ENCODE measurements at places on chromosomes 4 and X.

DNA sequence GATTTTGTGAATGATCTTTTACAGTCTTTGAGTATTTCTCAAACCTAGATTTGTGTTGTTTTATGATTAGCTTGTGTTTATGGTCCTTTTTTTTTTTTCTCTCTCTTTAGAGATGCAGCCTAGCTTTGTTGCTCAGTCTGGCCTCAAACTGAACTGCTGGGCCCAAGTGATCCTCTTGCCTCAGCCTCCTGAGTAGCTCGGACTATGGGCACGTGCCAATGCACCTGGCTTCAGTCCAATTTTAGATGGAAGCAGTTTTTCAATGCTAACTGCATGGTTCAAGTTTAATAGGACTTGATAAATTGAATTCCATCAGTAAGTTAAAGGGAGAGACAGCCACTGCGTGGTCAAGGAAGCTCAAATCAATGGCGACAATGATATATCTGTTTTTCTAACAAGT lies 3.8 kb upstream of the FGG start:
- DNase-seq, result no peak

DNA sequence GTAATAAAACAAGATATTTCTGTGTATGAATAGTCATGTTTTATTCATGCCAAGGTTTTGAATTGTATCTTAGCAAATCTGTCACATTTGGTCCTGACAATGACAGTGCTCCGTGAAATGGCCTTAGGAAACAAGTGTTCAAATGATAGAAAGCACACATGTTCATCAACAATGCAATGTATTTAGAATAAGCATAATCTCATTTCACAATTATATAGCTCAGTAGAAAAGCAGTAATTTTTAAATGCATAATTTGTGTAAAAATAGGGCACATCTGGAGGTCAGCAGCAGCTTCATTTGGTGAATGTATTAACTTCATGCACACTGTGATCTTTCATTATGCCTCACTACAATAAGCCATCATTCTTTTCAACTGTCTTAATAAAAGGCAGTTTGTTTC lies 380.4 kb downstream of the GPM6A start:
- no peak for DNase-seq

DNA sequence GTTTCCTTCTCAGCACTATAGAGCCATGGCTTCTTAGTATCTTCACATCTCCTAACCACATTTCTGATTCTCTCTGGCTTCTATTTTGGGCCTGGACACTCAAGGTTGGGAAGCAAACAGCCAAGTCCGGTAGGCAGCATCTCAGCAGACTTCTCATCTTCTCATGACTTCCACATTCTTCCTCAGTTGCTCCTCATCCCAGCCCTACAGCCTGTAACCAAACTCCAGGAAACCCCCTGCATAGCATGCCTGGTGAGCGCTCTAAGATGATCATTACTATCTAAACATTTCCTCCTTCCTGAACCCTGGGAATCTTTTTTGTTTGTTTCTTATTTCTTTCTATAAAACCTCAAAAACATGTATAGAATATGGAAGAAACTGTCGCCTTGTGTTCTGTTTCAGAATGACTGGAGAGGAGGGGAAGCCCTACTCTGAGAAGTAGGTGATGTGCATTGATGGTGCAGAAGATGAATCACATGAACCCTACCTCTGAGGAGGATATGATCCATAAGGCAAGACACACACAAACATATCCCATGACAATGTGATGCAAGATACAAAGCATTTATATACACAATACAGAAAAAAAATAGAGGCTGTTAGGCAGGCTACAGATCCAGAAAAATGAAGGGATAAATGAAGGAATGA lies 219.8 kb upstream of the GYPA start:
- DNase-seq, result no peak

DNA sequence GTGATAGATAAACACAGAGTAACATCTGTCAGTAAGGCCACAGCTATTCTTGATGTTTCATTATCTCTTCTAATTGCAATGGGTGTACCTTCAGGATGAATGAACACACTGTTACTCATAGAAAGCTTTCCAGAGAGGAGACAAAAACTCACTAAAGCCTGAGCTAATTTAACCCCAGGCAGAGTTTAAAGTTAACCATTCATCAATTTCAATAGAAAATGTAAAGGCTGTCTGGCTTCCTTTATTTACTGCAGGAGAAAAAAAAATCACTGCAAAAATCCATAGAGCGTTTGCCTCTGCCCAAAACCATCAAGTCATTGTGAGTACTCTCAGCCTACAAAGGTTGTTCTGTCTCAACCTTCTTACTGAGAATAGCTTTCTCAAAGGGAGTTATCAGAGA lies 376.9 kb downstream of the PPP4R3C start:
- DNase-seq, result no peak

DNA sequence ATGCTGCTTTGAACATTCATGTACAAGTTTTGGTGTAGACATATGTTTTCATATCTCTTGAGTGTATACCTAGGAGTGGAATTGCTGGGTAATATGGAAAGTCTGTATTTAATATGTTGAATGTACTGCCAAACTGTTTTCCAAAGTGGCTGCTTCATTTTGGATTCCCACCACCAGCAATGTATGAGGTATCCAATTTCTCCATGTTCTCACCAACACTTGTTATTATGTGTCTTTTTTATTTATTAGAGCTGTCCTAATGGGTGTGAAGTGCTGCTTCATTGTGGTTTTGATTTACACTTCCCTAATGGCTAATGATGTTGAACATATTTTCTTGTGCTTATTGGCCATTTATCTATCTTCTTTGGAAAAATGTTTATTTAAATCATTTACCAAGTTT lies 60.4 kb downstream of the BCOR start:
- DNase-seq, result no peak

- DNase-seq, result no peak
Measured at GRCh38 chrX:143634663-143635455, 1.0 kb downstream of the SLITRK4 start.

DNA sequence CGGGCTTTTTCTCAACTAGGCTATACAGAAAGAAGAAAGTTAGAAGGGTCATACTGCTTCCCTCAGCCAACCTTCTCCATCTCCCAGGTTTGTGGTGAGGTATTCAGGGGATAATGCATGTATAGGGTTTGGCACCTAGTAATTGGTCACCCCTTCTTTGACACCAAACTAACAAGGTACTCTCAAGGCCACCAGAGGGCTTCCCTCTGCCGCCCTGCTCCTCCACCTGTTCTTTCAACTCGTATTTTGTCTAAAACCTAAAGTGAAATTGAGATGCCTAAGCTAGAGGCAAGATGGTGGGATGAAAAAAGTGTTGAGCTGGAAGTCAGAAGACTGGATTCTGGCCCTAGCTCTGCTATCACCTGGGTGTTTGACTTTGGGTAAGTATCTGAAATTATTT lies 22.0 kb downstream of the CT47C1 start:
- DNase-seq, result no peak

- no peak for DNase-seq
Measured at GRCh38 chrX:55119712-55120111, 30.9 kb downstream of the PAGE2 start.

DNA sequence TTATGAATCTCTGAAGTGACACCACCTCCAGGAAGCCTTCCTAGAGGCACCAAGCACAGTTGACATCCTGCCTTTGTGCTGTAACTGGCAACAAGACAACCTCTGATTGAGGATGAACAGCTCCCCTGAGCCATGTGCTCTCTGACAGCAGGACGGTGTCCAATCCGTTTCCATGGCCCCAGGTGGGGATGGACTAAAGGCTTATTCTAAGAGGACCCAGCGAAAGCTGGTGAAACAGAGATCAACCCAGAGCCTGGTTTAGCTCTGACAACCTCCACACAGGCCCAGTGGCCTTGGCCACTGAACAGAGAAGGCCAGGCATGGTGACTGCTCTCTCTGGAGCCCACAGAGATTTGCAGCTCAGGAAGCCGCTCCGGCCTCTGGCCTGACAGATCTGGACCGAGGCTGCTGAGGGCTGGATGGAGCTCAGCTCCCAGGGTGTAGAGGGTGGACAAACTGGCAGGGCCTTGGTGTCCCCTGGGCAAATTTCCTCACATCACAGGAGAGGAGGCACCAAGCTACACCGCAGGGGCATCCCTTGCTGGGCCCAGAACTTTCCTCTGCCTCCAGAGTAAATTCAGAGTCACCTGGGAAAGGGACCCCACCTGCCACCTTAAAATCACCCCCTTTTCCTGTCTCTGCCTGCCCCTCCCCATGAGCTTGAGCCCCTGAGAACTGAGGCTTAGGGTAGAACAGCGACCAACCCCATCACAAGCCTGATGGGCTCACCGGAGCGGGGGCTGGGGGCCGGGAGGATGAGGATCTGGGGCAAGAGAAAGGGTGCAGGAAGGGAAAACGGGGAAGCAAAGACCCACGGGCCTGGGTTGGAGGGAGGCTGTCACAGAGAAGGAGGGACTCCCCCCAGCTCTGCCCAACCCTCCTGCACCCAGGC lies 40.2 kb downstream of the HMX1 start:
- no peak for DNase-seq

- DNase-seq, result no peak
Measured at GRCh38 chr4:127748957-127749356, 18.8 kb downstream of the SLC25A31 start.

GRCh38 chr4:187064033-187064432 lies 340.4 kb upstream of the FAT1 start:
- DNase-seq, result no peak

GRCh38 chr4:3674479-3674851 lies 91.7 kb upstream of the ADRA2C start:
- no peak for DNase-seq

- no peak for DNase-seq
Measured at GRCh38 chrX:22691966-22692565, 307.7 kb upstream of the DDX53 start.

DNA sequence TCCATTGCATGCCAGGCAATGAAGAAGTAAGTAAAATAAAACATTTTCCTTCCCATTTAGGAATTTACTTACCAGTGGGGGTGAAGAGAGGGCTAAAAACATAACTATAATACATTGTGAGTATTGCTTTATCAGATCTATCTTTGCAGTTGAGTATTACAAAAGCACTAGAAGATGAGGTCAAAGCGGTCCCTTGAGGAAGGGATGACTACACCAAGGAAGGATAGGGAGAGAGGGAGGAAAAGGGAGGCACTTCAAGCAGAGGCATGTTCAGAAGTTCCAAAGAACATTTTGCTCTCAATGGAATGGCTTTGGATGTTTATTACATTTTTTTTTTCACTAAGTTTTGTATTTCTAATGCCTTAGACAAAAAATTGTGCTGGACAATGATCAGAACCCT lies 127.8 kb downstream of the TET2 start:
- no peak for DNase-seq

- DNase-seq, result no peak
Measured at GRCh38 chr4:135277068-135277979, 1075.7 kb upstream of the PABPC4L start.

DNA sequence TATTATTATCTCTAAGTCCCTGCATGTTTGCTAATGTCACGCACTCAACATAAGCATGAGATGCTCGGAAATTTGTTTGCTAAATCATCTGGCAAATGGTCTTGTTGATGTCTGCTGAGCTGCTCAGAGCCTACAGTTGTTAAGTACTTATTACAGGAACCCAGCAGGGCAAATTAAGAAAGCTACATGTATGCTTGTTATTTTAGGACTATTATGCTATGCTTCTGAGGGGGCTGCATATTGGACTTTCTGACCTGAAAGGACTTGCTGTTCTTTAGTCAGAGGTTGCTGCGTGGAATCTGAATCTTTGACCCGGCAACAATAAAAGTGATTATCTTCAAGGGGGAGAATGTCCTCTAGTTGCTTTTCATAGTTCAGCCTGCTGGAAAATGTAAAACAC lies 36.3 kb upstream of the TENM3 start:
- no peak for DNase-seq

DNA sequence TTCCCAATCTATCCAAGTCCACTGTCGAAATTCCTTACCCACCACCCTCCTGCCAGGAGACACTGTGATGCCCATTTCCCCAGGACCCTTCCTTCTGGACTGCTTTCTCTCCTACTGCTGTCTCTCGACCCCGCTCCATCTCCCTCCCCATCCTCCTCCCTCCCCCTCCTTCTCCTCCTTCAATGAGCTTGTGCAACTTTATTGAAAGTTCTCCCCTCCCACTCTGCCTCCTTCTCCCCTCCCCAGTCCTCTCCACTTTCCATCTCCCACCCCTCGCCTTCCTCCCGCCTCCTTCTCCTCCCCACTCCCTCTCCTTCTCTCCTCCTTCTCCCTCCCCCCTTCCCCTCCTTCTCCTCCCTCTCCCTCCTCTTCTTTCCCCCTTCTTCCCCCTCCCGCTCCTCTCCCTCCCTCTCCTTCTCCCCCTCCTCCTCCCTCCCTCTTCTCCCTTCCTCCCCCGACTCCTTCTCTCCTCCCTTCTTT lies 116.6 kb upstream of the FAT1 start:
- DNase-seq, result no peak

- no peak for DNase-seq
Measured at GRCh38 chr4:43716721-43717395, 731.8 kb downstream of the KCTD8 start.

- no peak for DNase-seq
Measured at GRCh38 chrX:31298916-31299315, 227.1 kb upstream of the FTHL17 start.

GRCh38 chrX:132689612-132690563 lies 201.1 kb upstream of the MBNL3 start:
- no peak for DNase-seq

- DNase-seq, result no peak
Measured at GRCh38 chrX:41009850-41010846, 75.1 kb upstream of the USP9X start.

GRCh38 chr4:184282251-184282713 lies 64.6 kb upstream of the ENPP6 start:
- no peak for DNase-seq

GRCh38 chr4:81688085-81688484 lies 216.4 kb upstream of the RASGEF1B start:
- no peak for DNase-seq

- peak; percentile 40 for DNase-seq
Measured at GRCh38 chr4:26459054-26459755, 31.1 kb downstream of the CCKAR start.

- DNase-seq, result no peak
Measured at GRCh38 chr4:176340871-176341685, 21.3 kb downstream of the SPCS3 start.

GRCh38 chr4:76476571-76476970 lies 41.5 kb downstream of the SHROOM3 start:
- DNase-seq, result no peak

GRCh38 chrX:48957477-48957826 lies at the start of gene OTUD5:
Gene OTUD5 (minus strand): TSS chrX:48957607. CDS start chrX:48957570, 37 bp downstream.
- DNase-seq, result no peak

- no peak for DNase-seq
Measured at GRCh38 chr4:84690481-84690880, 107.6 kb downstream of the CDS1 start.

- no peak for DNase-seq
Measured at GRCh38 chr4:28792917-28793597, 1927.1 kb upstream of the PCDH7 start.

GRCh38 chr4:159129814-159130550 lies 27.1 kb downstream of the RAPGEF2 start:
- no peak for DNase-seq

GRCh38 chr4:112374850-112375249 lies 77.7 kb downstream of the ALPK1 start:
- no peak for DNase-seq

- no peak for DNase-seq
Measured at GRCh38 chr4:151806511-151806927, 45.7 kb upstream of the GATB start.
